IPS-NIHi11 (cell line): ENCODE measurements at places on chromosomes 7 and 10.

- DNase-seq: no peak
Observed at GRCh38 chr7:27242555-27243339, at the start of gene EVX1. Gene EVX1 (plus strand): TSS chr7:27242802. CDS start chr7:27243031, 229 bp downstream.

DNA sequence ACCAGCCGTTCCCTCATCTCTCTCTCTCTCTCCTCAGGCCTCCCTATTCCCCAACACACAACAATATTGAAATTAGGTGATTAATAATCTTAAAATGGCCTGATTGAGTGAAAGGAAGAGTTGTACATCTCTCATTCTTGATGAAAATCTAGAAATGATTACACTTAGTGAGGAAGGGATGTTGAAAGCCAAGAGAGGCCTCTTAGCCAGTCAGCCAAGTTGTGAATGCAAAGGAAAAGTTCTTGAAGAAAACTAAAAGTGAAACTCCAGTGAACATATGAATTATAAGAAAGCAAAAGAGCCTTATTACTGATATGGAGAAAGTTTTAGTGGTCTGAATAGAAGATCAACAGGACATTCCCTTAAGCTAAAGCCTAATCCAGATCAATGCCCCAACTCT is 695.1 kb downstream of the GRID1 start:
- DNase-seq: no peak

DNA sequence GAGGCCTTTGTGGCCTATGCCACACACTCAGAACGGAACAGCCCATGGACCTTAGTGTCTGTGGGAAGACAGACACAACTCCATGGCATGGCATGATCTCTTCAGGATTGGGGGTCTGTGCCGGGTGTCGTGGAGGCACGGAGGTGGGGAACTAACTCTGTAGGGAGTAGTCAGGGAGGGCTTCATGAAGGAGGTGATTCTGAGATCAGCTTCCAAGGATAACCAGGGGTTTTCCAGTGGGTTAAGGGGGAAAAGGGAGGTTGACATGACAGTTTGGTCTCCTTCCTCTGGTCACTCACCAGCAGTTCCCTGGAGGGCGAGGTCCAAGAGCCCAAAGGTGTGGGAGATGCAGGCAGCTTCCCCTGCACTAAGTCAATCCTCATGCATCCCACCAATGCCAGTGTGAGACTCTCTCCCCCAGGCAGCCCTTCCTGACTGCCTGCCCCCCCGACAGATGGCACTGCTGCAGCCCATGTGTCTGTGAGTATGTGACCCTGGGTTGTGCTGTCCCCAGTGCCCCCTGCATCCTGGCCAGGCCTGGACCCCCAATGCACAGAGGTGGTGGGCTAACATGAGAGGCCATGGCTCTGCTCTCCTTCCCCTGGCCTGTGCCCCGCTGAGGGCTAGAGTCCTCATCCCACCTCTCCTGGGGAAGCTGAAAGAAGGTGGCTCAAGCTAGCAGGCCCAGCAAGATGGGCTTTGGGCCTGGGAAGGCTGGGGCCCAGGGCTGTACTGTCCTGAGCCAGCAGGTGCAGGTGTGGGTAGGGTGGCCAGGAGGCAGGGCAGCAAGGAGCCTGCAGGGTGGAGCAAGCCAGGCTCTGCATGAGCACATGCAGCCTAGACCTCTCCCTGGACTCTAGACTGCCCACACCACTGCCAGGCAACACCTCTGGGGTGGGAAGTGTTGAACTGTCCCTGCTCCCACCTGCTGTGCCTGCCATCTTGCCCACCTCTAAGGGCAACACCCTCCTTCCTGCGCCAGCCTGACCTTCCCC is 39.7 kb downstream of the RASGEF1A start:
- DNase-seq: no peak

DNA sequence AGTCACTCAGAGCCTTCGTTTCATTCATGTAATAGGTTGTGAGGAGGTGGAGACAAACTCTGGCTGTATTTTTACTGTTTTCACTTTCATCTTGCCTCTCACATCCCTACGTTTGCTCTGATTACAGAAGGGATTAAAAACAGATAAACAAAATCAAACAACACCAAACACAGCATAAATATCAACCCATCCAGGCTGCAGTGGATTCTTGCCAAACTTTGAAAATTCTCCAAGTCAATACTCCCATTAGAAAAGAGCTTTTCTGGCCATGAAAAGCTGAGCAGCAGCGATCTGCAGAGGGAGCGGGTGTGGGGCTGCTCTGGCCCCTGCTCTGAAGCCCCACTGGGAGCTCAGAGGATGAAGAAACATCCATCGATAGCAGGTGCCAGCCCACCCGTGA is 283.2 kb downstream of the WDR37 start:
- DNase-seq: no peak

- no peak for DNase-seq
Observed at GRCh38 chr10:58372607-58373441, 12.4 kb upstream of the TFAM start.

- no peak for DNase-seq
Observed at GRCh38 chr7:130409712-130410072, 29.4 kb downstream of the CPA1 start.

GRCh38 chr10:50404021-50404773 is 152.9 kb upstream of the ASAH2 start:
- DNase-seq: no peak

DNA sequence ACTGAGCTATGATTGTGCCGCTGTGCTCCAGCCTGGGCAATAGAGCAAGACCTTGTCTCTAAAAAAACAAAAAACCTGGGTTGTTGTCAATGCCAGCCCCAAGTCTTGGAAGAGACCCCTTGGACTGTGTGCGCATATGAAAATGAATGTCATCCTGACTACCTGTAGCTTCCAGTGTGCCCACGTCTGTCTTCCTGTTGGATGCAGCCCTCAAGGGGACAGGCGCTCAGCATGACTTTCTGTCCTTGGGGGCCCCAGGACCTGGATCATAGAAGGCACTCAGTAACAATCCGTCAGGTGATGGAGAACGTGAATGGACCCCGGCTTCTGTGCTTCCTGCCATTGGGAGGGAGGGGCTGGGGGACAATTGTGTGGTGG is 9.0 kb downstream of the PRF1 start:
- no peak for DNase-seq

DNA sequence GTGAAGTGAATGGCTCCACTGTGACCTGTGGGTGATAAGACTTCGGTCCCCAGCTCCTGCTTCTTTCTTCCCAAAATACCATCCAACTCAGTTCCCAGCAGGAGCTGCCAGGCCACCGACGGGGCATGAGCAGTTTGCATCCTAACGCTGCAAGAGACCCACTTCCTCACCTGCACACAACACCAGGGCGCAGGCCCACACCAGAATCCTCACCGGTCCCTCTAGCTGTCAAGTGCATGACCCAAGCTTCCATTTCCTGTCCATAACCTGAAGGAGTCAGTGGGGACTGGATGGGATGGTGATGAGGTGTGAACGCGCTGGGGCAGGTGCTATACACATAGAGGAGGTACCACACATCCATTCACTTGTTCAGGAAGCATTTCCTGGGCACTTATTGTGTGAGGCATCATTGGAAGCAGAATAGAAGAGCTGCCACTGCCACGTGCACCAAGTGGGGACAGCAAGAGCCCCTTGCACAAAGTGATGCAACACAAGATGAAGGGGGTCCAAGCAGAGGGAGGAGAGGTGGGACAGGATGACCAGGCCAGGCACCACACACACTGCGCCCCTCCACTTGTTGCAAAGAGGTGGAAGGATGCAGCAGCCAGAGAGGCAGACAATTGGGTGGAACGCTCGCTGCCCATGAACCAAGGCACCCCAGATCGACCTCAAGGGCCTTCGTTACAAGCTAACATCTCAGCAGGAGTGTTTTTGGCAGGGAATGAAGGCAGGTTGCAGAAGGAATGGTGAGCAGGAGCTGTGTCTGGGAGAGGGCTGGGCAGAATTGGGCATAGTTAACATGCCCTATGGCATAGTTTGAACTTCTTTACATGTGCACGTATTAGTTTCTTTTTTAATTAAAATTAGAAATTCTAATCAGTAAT is 605.8 kb upstream of the MGMT start:
- DNase-seq: no peak

GRCh38 chr7:28560767-28561166 is 148.4 kb downstream of the CREB5 start:
- no peak for DNase-seq

DNA sequence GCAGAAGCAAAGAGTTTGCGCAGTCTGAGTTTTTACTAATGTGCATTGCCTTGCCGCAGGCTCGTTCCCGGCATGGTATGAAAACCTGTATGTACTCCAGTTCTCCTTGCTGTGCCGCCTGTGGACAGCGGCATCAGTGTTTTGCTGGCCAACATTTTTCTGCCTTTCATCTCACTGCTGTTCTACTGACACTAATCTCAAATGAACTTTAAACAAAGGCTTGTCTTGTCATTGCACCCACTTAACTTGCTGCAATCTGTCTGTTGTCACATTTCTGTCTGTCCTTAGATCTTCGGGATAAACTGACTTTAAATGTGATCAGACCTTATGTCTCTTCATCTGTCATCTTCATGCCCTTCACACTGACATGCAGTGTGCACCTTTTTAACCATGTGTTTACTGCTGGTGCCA is 71.7 kb upstream of the ZNRF2 start:
- DNase-seq: no peak

DNA sequence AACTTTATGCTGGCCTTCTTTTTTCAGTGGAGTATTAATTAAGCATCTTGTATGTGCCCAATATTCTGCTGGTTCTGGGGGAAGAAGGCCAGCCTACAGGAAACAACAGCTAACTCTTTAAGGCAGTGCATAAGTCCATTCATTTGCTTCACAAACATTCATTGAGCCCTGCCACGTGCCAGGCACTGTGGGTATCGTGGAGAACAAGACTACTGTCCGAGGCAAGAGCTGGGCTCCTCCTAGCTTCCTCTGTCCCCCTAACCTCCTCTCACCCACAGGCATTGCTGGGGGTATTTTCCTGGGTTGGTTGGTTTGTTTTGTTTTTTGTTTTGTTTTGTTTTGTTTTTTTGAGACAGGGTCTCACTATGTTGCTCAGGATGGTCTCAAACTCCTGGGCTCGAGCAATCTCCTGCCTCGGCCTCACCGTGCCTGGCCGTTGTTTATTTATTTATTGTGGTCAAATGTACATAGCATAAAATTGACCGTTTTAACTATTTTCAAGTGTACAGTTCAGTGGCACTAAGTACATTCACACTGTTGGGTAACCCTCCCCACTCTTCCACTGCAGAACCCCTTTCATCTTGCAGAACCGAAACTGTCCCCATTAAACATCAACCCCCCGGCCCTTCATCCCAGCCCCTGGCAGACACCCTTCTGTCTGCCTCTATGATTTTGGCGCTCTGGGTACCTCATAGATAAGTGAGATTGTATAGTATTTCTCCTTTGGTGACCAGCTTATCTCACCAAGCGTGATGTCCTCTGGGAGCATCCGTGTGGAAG is 32.6 kb downstream of the CHST3 start:
- DNase-seq: no peak

- DNase-seq: no peak
Observed at GRCh38 chr7:32143301-32143700, 73.1 kb upstream of the PDE1C start.

- DNase-seq: no peak
Observed at GRCh38 chr7:12694817-12695216, 7.4 kb downstream of the ARL4A start.

DNA sequence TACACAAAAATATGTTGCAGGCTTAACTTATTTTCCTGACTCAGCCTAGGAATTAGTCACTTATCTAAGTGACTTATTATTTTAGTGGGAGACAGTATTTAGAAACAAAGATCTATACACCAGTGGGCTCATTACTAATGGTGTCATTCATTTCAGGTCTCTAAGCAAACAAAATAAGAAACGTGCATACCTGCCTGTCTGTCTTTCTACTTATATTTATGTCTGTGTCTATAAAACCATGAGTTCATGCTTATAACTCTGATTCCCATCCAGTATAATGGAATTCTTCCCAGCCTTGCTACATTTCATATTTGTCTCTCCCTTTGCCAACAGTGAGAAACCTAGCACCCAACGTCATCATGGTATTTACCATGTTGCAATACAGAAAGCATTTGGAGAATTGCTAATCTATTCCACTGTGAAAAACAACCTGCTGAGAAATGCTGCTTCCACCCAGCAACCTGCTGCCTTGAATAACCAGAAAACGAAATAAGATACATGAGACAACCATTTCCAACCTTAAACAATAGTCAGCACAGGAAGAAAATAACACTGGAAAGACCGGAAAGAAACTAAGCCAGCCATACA is 501.0 kb downstream of the GLRX3 start:
- DNase-seq: no peak

GRCh38 chr10:75024971-75025523 is 86.4 kb upstream of the SAMD8 start:
- no peak for DNase-seq

DNA sequence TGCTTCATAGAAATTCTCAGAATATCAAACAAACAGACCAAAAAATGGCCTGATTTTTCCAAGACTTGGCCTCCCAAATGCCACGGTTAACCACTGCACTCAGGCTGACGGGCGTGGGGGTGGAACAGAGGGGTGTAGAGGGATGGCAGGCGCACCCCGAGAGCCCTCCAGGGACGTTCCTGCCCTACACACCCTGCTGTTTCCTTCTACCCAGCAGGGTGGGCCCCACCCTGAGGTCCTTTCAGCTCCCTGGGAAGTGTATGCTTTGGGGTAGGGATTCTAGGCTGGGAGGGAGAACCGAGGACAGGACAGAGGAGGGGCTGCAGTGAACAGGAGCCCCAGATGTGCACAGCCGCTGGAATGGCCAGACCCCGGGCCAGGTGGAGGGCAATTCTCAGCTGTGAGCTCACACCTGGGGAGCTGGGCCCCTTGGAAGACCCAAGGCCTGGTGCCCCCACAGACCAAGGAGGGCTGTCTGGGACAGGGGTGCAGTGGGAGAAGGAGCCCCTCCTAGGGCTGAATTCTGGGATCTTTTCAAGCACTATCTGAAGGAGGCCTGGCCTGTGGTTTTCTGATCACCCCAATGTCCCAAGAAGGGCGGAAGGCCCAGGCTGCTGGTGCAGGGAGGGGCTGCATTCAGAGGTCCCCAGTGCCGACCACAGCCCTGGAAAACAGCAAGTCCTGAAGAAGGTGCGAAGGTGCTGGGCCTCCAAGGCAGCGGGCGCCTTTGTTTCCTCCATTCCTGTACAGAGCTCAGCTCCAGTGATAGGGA is 32.9 kb upstream of the INPP5A start:
- no peak for DNase-seq

- no peak for DNase-seq
Observed at GRCh38 chr7:125465527-125465926, 535.9 kb upstream of the POT1 start.

GRCh38 chr10:113791691-113792090 is 40.2 kb downstream of the PLEKHS1 start:
- no peak for DNase-seq
